H9 (cell line): ENCODE measurements at places on chromosomes 6 and 20.

DNA sequence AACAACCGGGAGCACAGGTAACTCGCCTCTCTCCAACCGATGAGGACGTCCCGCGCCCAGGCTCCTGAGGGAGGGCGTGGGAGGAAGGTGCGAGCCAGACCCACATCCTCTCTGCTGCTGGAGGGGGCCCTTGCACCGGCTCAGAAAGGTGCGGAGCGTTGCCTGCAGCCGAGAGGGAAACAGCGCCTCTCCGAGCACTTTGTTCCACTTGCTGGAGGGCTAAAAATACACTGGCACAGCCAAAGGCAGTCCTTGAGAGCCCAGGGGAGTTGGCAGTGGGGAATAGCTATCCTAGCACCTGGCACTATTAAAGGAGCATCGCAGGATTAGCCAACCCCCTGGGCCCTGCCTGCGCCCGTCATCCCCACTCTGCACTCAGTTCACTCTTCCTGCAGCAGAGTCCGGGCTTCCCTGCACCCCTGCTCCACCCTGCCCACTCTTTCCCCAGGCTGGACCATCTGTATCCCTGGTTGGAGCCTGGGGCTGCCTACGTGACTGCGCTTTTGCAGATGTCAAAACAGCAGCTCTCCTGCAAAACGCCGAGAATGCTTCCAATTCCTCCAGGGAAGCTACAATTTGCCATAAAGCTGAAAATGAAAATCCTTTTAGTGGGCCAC lies 108.9 kb downstream of the SNX5 start:
- peak; percentile 69 for DNase-seq

DNA sequence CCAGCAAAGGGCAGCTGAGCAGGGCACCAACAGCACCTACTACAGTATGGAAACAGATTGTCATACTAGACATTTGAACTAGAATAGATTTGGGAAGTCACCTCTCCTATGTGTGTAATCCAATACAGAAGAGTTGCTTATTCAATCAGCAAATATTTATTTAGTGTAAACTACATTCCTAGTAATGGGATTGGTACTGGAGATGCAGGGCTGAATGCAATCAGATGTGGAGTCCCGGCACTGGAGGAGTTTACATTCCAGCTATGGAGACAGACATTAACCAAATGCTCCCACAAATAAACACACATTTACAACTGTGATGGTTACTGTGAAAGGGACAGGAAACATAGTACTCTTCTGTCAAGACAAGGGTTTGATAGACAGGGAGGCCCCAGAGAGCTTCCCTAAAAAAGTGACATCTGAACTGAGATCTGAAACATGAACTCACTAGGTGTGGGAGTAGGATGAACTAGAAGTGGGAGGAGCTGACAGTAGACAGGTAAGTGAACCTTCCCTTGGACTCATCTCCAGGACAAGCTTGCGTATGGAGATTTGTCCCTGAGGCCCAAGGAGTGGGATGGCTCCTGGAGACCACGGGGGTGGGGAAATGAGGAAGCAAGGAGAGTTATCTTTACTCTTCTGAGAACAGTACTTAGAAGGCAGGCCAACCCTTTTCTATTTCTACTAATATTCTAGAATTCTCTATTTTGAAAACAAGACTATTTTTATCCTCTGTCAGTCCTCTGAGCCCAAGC lies 420.5 kb downstream of the MAFB start:
- DNase-seq: peak; percentile 75

DNA sequence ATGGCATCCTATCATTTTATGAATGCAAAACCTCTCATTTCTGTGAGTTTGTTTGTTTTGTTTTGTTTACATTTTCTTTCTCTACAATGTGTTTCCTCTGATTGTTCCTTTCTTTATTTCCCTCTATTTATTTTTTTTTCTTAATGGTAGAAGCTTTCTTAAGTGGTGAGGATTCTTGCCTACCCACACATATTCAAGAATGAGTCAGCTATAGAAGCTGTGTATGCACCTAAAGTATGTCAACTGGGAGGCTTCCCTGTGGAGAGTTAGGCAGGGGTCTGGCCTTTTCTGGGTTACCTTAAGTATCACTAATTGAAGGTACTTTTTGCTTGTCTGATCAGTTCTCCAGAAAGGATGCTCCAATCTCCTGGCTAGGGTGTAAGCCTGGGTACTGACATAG lies 354.0 kb downstream of the ESR1 start:
- DNase-seq: no peak

DNA sequence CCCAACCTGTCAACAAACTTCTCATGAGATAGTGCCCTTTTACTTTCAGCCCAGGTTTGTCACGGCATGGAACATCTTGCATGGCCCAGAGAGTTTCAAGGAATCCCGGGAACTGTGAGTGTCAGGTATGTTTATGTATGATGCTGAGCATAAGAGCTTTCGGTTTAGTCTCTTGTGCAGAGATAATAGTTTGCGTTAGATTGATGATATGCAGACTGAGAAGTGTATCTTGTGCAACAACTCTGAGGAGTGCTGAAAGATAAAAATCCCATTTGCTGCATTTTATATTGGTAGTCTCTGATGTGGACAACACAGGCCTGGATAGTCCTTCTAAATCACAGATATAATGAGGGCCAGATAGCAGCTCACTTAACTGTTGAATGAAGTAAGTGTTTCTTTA lies 99.0 kb downstream of the TBX18 start:
- no peak for DNase-seq

DNA sequence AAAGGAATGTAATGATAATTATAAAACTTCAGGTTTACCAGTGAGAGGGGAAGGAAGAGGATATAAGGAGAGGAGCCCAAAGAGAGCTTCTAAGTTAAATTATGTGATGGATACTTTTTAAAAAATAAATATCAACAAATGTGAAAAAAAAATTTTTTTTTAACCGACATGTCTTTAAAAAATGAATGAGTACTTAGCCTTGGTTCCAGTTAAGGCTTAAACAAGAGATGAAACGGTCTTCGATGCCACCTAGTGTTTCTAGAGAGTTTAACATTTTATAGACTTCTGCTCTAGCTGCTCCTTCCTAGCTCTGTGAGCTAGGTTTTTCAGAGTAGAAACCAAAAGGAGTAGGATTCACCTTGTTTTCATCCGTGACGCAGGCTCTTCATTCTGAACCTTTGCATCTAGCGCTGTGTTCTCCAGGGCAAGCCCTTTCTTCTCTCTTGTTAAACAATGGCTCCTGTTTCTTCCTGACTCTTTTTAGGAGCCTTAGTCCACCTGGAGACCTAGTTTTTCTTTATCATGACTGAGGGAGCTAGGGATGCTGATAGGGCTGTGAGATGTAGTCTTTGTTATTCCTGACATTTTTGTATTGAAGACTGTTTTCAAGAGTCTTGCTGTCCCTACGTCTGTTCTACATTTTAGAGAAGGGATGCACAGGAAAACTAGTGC lies 42.4 kb upstream of the GNRH2 start:
- no peak for DNase-seq

- DNase-seq: no peak
Measured at GRCh38 chr6:97867177-97867576, 584.2 kb upstream of the MMS22L start.

GRCh38 chr20:3307078-3307477 lies 68.1 kb upstream of the SLC4A11 start:
- DNase-seq: no peak

DNA sequence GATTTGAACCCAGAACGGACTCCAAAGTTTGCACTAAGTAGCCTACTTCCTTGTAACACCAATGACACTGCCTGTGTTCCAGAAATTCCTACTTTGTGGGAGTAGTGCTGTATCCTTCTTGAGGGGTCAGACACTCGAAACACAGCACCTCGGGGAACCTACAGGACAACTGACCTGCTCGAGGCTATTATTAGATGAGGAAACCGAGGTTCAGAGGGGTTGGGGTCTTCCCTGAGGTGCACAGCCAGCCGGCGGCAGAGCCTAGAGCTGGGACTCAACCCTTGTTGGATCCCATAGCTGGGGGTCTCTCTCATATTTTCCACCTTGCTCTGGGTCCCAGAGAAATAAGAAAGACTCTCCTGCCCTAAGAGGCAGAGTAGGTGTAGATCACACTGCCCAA lies 89.8 kb upstream of the PTPN1 start:
- no peak for DNase-seq

DNA sequence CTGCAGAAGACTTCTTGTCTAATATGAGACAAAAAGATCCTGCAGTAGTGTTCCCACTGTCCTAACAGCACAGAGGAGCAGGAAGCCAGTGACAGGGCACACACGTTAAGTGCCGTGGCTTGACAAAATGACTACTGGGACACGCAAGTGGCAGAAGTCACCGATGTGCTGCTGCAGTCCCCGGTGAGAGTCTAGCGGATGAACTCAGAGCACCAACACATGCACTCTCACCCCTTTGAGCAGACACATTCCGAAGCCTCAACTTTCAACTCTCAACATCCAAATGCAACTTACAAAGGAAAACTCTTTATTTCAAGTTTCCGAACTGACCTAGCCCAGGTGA lies 898 bp downstream of the LAMA4 start:
- DNase-seq: no peak

DNA sequence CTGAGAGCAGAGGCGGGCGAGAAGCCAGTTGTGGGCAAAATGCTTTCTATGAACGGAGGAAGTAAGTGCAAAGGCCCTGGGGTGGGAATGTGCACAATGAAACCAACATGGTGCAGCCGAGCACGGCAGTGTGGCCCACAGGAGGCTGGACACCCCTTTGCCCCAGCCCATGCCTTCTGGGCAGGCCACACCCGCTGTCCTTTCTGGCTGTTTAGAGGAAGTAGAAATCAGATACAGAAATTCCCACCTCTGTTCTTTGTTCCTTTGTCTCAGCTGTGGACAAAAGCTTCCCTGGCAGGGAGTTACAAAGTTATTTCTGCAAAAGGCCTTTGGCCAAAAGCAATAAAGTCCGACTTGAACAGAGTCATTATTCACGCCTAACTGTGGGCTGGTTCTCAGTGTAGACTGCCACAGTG lies 11.9 kb downstream of the SULF2 start:
- no peak for DNase-seq

DNA sequence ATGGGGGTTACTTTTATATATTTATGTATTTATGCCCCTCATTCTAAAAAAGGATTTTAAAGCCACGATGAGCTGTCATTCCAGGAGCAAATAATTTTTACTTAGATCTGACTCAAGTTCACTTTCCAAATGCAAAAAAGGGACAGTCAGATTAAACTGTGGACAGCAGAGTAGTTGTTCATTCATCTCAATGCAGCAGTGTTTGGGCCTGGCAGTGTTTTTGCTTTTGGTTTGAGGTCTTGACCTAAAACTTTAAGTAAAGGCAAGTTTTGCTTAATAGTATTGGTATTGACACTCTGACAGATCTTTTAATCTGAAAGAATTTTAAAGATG lies 13.9 kb downstream of the JARID2 start:
- no peak for DNase-seq

DNA sequence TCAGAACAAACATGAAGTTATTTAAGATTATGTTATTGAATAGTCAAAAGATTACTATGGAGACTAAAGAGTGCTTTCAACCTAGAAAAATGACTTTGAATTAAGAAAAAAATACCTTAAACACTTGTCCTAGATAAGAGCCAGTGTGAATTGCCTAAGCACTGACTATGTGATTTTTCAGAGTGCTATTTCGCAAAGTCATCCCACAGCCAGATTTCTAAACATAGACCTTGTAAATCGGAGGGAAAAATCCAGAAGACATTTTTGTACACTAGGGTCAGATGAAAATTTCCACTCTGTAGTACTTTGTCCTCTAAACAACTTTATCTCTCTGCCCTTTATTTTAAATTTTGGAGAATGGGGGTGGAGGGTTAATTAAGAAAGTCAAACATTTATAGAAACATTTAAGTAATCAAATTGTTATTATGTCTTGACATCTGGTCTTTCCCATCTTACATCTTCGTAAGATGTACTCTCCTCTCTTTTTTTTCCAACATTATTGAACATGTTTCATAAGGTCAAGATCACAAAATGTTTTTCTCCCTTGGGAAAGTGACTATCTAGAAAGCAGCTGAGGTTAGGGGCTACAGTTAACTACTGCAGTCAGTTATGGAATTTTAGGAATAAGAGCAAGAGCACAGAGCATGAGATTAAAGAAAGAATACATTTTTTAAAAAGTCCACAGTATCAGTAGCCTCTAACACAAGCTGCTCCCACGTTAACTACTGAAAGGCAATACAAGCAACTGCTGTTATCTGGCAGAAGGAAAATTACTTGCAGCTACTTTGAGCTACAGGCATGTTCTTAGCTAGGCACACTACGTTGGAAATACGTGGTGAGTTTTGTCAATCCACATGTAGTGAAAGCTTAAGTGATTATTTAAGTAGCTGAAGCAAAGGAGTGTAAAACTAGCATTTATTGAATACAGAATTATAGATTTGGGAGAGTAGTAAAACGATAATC lies 648.5 kb downstream of the HTR1B start:
- no peak for DNase-seq

DNA sequence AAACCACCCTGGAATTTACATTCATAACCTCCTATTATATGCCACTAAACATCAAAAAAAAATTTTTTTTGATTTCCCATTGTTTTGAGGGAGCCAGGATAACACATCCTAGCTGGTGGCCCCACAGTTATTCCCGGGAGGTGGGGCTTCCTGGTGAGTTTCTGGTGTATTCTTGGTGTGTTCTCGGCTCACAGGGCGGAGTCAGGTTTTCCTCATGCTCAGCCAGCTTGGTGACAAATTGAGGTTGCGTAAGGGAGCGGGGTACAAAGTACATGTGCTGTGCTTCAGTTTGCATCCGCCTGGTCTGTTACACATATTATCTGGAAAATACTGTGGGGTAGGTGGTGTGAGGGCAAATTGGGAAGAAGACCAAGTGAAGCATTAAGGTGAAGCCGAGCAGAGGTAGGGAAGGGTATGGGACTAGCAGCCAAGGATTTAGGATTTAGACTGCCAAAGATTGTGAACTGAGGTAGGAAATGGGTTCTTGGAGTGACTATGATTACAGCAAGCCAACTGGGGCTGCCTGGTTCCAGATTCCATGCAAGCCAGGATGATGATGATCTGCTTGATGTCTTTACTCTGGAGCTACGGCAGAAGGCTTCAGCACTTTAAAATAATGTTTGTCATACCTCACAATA lies 46.2 kb upstream of the EEF1A1 start:
- no peak for DNase-seq

DNA sequence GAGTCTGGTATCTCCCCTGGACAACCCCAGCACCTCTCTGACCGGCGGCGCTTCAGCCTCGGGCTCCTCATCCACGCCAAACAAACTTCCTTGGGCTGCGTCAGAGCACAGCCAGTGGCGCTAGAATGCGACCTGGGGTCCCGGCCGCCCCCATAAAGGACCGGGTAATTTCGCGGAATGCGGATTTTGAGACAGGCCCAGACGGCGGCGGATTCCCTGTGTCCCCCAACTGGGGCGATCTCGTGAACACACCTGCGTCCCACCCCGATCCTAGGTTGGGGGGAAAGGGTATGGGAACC lies 1.6 kb downstream of the FOXP4 start:
- no peak for DNase-seq

GRCh38 chr20:19539191-19539590 lies 218.9 kb upstream of the RIN2 start:
- DNase-seq: no peak
